C1 segment of cervical spinal cord (tissue), 14 donors: ENCODE measurements at places on chromosomes 1 and 21.

GRCh38 chr1:214548988-214549387, 2.4 kb downstream of the PTPN14 start:
- no peak for DNase-seq

- no peak for DNase-seq
Measured at GRCh38 chr21:27261676-27262075, 294.8 kb upstream of the ADAMTS5 start.

GRCh38 chr1:6001992-6002576, 9.9 kb upstream of the NPHP4 start:
- no peak for DNase-seq

- no peak for DNase-seq
Measured at GRCh38 chr1:56712150-56712549, 67.0 kb downstream of the PRKAA2 start.

DNA sequence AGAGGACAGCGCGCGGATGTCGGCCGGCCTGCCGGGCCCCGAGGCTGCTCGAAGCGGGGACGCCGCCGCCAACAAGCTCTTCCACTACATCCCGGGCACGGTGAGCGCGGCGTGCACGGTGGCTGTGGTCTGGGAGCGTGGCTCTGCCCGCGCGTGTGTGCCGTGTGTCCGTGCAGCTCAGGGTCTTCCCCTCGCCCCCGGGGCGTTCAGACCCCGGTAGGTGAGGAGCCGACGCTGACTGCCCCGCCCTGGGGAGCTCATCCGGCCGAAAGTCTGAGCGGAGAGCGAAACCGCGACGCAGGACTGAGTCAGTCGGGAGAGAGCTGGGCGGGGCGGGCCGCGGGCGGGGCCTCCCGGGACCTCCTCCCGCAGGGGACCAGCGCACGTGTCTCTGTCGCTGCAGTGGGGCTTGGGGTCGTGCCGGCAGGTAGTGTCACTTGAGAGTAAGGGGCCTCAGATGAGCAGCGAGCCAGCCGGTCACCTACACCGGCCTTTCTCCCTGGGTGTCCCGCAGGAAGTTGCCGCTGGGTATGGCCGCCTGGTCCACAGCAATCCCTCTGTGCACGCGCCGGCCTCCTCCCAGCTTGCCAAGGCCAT, 520 bp downstream of the PLEKHN1 start:
- DNase-seq: no peak

GRCh38 chr1:235093013-235093695, 35.5 kb downstream of the TOMM20 start:
- DNase-seq: peak; percentile 37

GRCh38 chr1:112308716-112309115, 87.3 kb upstream of the CTTNBP2NL start:
- DNase-seq: no peak

DNA sequence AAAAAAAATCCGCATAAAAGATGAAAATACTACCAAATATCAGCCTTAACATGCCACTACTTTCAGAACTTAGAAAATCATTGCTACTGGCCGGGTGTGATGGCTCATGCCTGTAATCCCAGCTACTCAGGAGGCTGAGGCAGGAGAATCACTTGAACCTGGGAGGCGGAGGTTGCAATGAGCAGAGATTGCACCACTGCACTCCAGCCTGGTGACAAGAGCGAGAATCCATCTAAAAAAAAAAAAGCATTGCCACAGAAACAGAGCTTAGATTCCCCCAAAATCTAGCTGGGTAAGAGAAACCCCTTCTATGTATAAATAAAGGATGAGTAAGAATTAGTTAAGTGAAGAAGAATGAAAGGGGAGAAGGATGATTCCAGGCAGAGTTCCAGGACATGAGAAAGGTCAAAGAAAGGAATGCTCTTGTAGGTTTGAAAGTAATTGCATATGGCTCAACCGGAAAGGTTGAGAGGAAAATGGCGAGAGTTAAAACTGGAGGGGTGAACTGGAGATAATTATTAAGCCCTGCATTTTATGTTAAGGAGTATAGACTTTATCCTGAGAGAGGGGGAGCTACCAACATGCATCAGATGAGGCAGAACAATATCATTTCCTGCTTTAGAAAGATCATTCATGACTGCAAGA, 19.7 kb upstream of the NRDC start:
- DNase-seq: no peak

- DNase-seq: peak; percentile 65
Measured at GRCh38 chr1:27366113-27366410, 699 bp downstream of the MAP3K6 start.

- DNase-seq: no peak
Measured at GRCh38 chr1:161244888-161245287, 6.9 kb upstream of the NR1I3 start.

- no peak for DNase-seq
Measured at GRCh38 chr1:56908619-56909221, 54.1 kb downstream of the C8A start.

DNA sequence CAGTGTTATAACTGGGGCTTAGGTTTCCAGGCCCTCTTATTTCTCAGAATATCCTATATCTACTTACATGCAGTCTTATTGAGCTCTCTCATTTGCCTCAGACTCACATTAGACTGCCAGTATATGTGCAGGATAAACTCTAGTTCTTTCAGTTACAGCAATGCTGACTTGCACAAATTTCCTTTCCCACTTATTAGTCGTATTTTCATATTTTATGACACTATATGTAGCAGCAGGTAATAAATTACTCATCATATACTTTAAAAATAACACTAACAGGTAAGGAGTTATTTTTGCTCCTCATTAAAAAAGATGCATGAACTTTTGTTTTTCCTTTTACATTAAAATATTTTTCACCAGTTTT, 65.7 kb downstream of the GADD45A start:
- no peak for DNase-seq

- DNase-seq: no peak
Measured at GRCh38 chr1:167263819-167264464, 43.3 kb downstream of the POU2F1 start.

DNA sequence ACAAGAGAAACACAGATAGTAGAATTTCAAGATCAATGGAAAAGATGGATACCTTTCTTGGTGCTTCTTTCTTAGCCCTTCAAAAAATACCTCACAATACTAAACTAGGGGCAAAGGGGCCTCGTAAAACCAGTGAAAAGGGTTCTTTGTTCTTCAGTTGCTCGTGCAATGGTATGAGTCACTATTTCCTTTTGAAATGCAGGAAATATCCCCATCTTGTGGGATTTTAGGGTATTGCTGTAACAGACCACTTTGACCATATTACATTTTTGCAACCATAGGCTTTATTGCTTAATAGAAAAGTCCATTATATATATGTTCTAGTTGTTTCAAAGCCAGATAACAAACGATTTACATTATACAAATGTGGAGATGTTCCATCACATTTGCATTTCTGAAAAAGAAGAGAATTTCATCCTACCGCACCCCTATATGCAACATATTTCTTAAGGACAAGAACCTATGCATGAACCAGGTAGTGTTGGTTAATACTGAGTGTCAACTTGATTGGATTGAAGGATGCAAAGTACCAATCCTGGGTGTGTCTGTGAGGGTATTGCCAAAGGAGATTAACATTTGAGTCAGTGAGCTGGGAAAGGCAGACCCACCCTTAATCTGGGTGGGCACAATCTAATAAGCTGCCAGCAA, 88.6 kb upstream of the PKN2 start:
- DNase-seq: no peak

DNA sequence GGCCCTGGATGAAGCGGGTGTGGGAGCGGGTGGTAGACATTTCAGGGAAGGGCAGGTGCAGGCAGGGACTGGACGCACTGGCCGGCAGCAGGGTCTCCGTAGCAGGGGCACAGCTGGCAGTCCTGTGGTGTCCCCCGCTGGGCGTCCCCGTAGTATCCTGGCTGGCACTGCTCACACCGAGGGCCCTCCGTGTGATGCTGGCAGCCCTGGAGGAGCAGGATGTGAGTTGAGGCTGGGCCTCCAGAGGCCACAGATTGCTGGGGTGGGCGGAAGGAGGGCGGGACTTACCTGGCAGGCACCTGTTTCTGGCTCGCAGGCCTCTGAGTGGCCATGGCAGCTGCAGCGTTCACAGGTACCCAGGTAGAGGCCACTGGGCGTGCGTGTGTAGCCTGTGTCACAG, 62.3 kb downstream of the LDLRAD2 start:
- no peak for DNase-seq

- no peak for DNase-seq
Measured at GRCh38 chr1:39995973-39996393, 41.0 kb downstream of the MFSD2A start.
